ENCODE measurements at places on chromosomes 7 and 10. TPM values are rescaled to one million over a fixed set of nuclear protein-coding genes. Genes with fewer than 3 reads are reported as not detected.

DNA sequence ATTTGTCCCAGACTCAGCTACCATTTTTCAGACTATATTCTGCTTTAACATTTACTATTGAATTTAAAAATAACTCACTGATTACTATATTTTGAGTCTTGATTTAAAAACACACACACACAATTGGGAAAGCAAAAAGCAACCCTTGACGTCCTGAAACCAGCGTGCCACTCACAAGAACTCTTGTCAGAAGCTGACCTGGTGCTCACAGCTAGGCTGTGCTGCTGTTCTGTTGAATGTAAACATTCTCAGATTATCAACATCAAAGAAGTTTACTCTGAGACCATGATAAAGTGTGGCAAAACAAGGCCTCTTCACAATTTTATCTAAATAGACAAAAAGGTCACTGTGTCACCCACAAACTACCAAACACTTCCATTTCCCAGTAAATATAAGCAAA, 62.6 kb upstream of the CACNA2D1 start:
- H3K36me3 ChIP-seq: no peaks in the 10 kb centered on the region
- H3K4me3 ChIP-seq: no peak overlapping the region
- no peaks in the 10 kb centered on the region for H3K27me3 ChIP-seq
- no peak for DNase-seq

The AGAP4 gene
- 3.8 TPM for total RNA-seq

- H3K27me3 ChIP-seq: peaks cover 27% of the 10 kb centered on the region
- DNase-seq: no peak
- no peaks in the 10 kb centered on the region for H3K36me3 ChIP-seq
- no peaks in the 10 kb centered on the region for H3K4me1 ChIP-seq
- no peak overlapping the region for H3K4me3 ChIP-seq
- H3K27ac ChIP-seq: no peak overlapping the region
Observed at GRCh38 chr10:7414766-7415165, 3.9 kb upstream of the SFMBT2 start.

DNA sequence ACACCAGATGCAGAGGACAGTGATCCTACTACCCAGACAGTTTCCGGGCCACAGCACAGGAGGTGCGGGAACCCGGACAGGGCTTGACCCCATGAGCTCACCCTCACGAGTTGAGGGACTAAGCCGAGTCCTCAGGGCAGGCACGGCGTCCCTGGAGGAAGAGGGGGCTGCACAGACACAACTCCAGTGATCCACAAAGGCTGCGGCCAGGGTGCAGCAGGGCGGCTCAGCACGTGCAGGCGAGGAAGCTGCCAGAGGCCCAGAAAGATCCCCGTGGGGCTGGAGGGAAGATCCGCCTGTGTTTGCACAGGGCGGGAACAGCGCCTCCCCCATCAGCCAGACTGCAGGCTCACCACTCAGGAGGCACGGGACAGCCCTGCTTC, 45.9 kb upstream of the TMEM72 start:
- H3K4me1 ChIP-seq: peaks cover 30% of the 10 kb centered on the region
- peak overlapping the region; percentile 17 for H3K27ac ChIP-seq
- H3K36me3 ChIP-seq: no peaks in the 10 kb centered on the region
- no peak for DNase-seq
- peak overlapping the region; percentile 72 for H3K4me3 ChIP-seq
- peaks cover 10% of the 10 kb centered on the region for H3K27me3 ChIP-seq

DNA sequence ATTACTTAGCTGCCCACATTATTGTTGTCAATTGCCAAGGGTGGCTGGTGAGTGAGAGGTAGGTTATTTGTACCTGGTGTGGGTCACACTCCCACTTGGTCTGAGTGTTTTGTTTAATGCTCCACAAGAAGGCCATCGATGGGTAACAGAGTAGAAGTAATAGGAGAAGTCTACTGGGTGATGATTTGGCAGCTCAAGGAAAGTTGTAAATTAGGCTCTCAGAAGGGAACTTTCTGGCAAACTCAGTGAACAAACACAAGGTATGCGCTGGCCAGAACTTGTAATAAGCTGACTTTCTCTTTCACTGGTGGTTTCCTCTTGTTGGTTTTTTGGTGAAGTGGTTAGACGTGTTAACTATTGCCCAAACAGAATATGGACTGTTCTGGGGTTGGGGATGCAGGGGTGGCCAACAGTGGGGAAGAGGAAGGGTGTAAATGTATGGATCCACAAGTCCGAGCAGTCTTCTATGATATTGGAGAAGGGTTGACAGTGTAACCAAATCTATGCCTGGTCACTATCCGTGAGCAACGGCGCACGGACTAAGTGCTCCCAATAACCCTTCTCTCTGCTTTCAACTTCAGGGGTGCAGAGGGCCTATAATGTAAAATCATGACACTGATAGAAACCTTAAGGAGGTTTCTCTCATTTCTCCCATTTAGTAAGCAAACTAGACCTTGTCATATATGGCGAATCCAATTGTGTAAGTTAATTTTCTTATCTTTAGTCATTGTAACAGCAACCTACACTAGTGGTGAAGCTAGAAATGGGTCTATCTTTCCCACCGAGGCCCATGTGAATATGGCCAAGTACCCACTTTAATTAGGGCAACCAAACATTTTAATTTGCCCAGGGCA, 212.8 kb downstream of the PTEN start:
- H3K36me3 ChIP-seq: no peaks in the 10 kb centered on the region
- DNase-seq: no peak
- H3K27ac ChIP-seq: no peak overlapping the region
- H3K4me3 ChIP-seq: no peak overlapping the region
- H3K4me1 ChIP-seq: peaks cover 12% of the 10 kb centered on the region
- no peaks in the 10 kb centered on the region for H3K27me3 ChIP-seq

The UBE2D4 gene
- total RNA-seq: 19.2 TPM

DNA sequence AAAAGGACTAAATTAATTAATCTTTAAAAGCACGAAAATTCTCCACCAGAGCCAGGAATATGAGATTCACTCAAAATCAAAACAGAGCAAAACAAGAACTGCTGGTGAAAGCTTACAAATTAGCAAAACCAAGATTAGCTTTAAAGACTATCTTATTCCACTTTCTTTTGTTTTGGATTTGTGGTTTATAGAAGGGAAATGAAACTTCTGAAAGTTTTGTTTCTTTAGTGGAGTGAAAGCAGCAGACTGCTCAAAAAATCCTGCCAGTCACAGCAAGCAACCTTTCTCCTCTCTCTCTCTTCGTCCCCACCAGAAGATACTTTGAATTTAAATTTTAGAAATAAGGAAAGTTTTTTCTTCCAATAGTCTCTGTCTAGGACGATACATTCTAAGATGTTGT, 7.8 kb downstream of the ACTA2 start:
- DNase-seq: no peak
- no peak overlapping the region for H3K27ac ChIP-seq
- peaks cover 61% of the 10 kb centered on the region for H3K36me3 ChIP-seq
- no peaks in the 10 kb centered on the region for H3K27me3 ChIP-seq
- H3K4me3 ChIP-seq: no peak overlapping the region

DNA sequence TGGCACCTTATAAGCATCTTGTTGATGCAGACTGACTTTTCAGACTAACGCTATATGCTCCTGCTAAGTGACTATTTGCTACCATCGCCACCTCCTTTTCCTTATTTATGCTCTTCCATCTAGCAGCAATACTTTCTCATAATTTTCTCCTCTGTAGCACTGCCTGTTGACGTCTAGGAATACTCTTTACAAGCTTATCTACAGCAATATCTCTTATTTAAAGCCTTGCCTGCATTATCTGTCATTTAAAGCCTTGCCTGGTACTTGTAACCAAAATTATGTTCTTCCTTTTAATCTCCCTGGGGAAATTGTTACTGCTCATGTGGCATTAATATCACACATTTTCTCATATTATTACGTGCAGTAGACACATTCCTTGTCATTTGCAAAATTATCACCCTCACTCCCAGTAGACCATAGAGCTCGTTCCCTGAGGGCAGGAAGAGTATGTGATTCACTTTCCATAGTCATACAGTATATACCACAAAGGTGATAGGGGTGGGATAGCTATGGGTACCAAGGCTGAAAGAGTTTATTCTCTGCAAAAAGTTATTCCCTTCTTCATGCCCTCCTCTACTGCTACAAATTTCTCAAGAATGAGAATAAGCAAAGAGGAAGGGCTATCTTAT, 359.7 kb upstream of the PCDH15 start:
- no peaks in the 10 kb centered on the region for H3K4me1 ChIP-seq
- no peak for DNase-seq
- H3K27ac ChIP-seq: no peak overlapping the region
- H3K27me3 ChIP-seq: no peaks in the 10 kb centered on the region
- no peaks in the 10 kb centered on the region for H3K36me3 ChIP-seq

- DNase-seq: no peak
- no peak overlapping the region for H3K27ac ChIP-seq
- no peaks in the 10 kb centered on the region for H3K4me1 ChIP-seq
- H3K27me3 ChIP-seq: peaks cover 15% of the 10 kb centered on the region
- H3K36me3 ChIP-seq: no peaks in the 10 kb centered on the region
Observed at GRCh38 chr7:93725954-93726353, 151.4 kb upstream of the CALCR start.

GRCh38 chr7:26279405-26279804, 12.3 kb upstream of the SNX10 start:
- H3K27ac ChIP-seq: no peak overlapping the region
- no peak for DNase-seq
- H3K36me3 ChIP-seq: no peaks in the 10 kb centered on the region
- H3K4me3 ChIP-seq: peak overlapping the region; percentile 27
- no peaks in the 10 kb centered on the region for H3K4me1 ChIP-seq
- no peaks in the 10 kb centered on the region for H3K27me3 ChIP-seq

Data from osteoblast (primary cell).